ENCODE measurements at places on chromosomes 7 and 10.

DNA sequence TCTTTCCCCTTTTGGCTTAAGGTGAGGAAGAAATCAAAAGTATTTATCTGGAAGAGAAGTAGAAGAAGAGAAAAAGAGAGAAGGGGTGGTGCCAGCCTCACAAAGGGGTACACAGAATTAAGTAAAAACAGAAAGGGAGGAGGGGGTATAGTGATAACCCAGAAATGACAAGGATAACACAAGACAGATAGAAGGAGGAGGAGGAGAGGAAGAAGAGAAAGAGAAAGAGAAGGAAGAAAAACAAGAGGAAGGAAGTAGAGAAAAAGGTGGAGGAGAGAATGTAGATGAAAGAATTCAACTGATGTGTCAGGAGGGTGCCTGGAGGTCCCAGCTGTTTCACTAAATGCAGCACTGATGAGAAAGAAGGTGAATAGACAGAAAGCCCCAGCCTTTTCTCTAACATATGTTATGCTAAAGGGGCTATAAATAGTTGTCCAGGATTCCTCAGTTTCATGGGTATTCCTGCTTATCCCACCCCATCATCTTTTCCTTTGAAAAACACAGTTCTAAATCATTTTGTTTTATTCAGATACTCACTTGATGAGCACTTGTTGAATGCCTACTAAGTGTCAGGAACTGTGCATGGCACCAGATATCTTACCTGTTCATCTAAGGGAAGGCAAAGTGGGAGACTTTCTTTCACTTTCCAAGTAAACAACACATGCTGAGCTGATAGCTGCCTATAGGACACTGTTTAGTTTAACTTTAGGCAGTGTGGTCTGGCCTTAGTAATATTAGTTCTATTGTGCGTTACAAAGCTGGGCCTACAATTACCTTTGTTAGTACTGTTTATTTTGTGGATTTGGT, 8.0 kb downstream of the SEMA3E start:
- DNase-seq: no peak

DNA sequence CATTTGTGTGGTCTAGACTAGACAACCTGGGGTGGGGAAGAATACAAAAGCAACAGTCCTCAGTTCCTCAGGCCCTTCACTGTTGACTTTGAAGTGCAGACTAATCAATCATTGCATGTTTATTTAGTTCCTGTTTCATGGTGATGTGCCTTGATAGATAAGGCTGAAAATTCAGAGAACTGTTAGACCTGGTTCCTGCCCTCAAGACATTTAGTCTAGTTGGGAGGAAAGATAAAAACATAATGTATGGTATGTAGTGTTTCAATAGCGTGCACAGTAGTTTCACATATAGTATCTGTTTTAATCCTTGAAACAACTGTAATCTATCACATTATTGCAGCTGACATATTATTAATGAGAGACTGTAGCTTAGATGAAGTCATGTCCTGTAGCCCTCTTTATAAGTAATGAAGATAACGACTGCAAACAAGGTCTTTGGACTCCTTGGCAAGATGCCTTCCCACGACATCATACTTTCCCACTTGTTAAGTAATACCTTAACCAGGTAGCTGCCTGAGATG, 124.0 kb downstream of the CELF2 start:
- DNase-seq: no peak

DNA sequence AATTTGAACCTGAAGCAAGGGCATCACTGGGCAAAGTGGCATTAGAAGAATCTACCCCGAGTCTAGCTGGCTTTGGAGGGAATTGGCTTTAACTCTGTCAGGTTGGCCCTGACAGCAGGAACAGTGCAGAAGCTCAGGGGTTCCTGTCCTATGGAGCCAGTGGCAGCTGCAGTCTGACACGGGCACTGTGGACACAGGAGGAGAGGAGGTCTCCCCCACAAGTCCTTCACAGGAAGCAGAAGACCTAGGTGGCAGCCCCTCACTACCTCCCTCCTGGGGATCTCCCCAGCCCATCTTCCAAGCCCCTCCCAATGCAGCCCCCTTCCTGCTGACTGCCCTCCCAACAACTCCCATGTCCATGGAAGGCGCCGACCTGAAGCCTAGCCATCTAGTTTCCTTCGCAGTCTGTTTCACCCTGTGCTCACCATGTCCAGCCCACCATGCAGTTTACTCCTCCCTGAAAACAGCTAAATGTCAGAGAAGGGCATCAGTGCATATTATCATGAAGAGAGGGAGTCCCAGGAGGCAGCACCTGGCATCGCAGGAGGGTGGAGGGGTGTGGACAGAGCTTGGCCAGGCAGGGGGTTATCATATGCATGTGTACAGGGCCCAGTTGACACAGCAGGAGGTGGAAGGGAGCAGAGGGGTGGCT, 17.9 kb upstream of the GDF10 start:
- no peak for DNase-seq

- DNase-seq: no peak
These were observed 60.8 kb downstream of the PTTG1IP2 start for GRCh38 chr7:90530263-90530662.

DNA sequence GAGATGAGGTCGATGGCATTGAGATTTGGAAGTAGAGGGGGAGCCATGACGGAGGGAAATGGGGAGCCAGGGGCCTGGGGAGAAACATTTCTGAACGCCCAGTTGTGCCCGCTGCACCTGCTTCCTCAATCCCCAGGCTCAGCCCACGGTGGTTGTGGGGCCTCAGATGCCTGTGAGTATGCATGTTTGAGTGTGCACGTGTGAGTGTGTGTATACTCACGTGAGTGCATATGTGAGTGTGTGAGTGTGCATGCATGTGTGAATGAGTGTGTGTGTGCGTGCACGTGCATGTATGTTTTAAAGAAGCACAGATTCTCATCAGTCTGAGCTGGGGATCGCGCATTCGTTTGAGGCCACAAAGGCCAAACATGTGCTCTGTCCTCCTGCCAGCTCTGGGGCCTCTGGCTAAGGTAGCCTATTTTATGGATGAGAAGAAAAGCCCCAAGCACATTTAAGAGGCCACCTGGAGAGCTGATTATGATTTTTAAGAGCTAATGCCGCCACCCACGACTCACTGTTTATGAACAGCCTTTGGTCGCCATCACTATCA, 154.8 kb downstream of the ARHGAP12 start:
- no peak for DNase-seq

GRCh38 chr7:120991161-120991560, 2.6 kb downstream of the CPED1 start:
- no peak for DNase-seq

DNA sequence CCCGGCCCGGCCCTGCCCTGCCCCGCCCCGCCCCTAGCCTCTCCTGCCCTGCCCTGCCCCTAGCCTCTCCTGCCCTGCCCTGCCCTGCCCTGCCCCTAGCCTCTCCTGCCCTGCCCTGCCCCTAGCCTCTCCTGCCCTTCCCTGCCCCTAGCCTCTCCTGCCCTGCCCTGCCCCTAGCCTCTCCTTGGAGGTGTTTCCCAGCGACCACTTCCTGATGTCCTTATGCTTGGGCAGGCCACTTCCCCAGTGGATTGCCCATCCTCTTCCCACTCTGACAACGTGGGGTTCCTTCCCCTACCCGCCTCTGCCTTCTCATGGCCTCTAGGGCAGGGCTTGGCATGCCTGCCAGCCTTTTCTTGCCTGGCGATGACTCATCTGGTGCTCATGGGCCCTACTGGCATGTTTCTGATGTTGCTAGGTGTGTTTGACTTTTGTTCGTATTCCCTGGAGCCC, 21.2 kb downstream of the PRXL2A start:
- DNase-seq: no peak

GRCh38 chr10:17547060-17547459, 70.1 kb downstream of the HACD1 start:
- no peak for DNase-seq

GRCh38 chr10:24916365-24916764, 36.0 kb downstream of the PRTFDC1 start:
- DNase-seq: no peak

DNA sequence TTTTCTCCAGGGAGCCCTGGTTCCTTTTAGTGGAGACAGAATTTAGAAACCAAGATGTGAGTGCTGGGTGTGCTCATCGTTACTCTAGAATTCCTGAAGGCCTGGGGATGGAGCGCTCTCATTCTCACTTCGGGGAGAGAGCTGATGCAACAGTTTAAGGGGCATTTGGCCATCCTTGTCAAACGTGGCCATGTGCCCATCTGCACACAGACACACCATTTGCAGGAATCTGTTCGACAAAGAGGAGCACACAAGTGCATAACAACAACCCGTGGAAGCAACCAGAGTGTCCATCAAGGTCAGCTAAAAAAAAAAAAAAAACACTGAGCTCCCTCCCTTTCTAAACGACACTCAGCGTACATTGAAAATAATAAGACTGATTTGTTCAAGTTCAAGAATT, 23.0 kb upstream of the RET start:
- DNase-seq: no peak

GRCh38 chr10:104642658-104643302, 1.7 kb downstream of the SORCS3 start:
- DNase-seq: no peak

DNA sequence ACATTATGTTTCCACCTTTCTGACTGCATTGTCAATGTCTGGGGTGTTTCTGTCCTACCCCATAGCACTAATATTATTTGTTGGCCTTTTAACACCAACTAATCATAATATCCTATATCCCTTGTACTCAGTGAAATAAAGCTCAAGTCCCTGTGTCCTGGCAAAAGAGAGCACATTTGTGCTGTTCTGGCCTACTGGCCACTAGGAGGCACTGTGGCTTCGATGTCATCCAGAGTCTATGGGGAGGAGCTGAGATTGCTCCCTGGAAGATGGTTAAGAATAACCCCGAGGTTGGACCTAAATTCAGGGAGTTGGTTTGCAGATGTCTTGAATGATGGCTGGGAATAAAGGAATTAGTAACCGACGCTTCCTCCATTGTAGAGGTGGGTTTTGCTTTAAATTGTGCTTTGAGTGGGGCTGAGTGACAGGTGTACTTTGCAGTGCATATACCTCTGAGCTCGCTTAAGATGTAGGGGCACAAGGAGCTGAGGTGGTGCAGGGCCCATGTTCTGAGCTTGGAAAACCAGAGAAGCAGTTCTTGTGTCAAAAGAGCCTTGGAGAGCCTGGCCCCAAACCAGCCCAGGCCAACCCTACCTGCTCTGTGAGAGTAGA, 191.2 kb upstream of the PRSS1 start:
- DNase-seq: peak; percentile 18

- no peak for DNase-seq
These were observed 180.5 kb downstream of the PFKFB3 start for GRCh38 chr10:6383096-6383812.

DNA sequence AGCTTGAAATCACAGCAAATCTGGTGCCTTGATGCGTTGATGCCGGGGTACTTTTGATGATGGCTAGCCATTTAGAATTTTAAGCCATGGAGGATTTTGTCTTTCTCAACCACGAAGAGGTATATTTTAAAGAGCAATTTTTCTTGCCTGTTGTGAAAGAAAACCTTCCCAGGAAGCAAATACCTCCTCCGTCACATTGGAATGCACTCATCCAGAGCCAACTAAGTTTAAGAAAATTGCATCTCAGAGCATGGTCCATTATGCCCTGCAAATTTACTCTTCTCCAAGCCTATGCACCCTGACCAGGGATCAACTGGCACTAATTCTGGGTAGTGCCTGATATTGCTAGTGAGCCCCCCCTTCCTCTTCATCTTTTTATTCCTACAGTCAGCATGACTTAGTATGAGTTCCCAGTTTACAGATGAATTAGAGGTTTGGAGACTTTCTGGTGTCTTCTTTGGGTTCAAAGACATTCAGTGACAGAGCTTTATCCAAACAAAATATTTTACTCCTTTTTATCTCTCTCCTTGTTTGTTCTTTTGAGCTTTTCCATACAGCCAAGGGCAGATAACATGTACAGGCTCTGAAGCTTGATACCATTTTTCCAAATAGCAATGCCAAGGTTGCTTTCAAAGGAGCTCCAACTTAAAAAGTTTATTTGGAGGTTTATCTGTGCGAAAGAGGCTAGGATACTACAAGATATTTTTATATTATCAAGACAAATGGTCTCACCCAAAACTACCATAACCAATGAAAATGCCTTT, 56.6 kb upstream of the ANK3 start:
- no peak for DNase-seq

DNA sequence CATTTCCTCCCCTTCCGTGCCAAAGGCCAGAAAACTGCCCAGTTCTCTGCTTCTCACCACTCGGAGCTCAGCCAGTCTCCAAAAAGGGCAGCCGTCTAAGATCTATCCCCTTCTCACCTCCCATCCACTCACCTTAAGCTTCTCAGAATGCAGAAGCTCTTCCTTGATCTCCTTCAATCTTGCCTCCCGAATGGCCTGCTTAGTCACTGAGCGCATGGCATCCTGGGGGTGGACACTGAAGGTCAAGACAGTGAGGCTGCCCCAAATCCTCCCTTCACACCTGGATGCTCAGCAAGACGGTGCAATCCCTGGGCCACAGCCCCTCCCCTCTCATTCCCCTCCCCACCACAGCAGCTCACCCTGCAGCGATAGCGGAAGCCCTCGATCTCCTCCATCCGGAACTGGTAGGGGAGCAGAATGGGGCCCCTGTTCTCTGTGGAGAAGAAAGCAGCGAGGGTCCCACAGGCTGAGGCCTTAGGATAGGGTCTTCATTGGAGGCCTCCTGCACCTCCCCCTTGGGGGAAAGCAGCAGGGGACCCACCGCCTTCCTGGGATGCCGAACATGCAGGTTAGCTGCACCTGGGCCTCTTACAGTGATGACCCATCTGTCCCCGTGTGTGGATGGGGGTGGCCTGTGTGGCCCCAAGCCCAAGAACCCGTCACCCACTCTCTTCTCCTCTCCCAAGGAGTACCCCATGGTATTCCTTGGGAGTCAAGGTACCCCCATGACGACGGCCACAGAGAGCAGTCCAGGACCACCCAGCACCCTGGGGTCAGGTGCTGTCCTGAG, 4.7 kb downstream of the DDX56 start:
- no peak for DNase-seq

- no peak for DNase-seq
These were observed 73.3 kb upstream of the GHITM start for GRCh38 chr10:84065804-84066601.

GRCh38 chr7:18694484-18694883, 198.9 kb downstream of the HDAC9 start:
- no peak for DNase-seq

GRCh38 chr7:42495256-42495655, 258.2 kb upstream of the GLI3 start:
- no peak for DNase-seq

- DNase-seq: no peak
These were observed 2.0 kb upstream of the NRAP start for GRCh38 chr10:113665806-113666354.

GRCh38 chr7:40847921-40848320, 713.1 kb downstream of the SUGCT start:
- DNase-seq: no peak

DNA sequence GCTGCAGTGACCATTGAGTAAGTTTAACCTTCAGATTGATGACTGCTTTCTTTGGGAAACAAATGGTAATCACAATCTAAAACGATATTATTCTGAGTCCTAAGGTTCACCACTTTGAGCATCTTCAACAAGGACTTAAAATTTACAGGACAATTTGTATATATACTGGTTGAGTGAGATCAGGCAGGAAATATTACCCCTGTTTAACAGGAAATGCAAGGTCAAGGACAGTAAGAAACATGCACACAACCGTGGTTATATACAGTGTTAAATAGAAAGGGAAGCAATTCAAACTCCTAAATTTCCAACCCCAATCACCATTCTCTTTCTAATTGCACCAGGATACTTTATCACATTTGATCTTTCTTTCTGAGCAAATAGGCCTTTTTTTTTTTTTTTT, 96.1 kb downstream of the ZNF277 start:
- DNase-seq: no peak

- DNase-seq: no peak
These were observed 431.8 kb upstream of the MGMT start for GRCh38 chr10:129035052-129035827.
